Stimulated activated CD8-positive, alpha-beta memory T cell treated with anti-CD3 and anti-CD28 coated beads, Interleukin-7, amount 100 ng/mL, for 24 hours (primary cell): ENCODE measurements at places on chromosomes 6 and 20.

- no peak for DNase-seq
Measured at GRCh38 chr20:12074111-12074655, 156.5 kb downstream of the BTBD3 start.

GRCh38 chr20:7930343-7930742 lies 9.9 kb downstream of the HAO1 start:
- DNase-seq = no peak

DNA sequence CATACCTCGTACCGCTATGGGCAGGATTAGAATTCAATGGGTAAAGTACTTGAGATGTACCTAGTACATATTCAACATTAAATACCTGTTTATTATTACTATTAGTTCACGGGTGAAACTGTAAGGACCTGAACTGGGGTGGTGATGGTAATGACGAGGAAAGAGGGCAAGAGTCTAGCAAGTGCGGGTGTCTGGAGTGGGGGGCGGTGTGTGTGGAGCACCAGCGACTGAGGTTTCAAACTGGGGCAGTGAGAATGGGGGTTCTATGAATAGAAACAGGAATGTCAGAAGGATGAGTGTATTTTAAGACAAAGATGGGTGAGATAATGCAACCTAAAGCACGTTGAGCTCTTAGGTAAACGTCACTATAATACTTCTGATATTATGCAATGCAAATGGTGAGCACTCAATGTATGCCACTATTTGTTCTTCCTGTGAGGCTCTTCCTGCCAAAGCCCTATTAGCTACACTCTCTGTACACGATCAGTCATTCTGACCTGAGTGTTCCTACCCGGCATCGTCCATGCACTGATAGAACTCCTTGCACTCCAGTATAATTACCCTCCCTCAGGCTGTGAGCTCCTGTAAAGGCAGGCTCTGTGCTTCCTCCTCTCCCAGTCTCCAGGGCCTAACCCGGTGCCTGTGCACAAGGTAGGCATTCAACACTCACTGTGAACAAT lies 55.0 kb downstream of the ALDH5A1 start:
- DNase-seq = no peak

DNA sequence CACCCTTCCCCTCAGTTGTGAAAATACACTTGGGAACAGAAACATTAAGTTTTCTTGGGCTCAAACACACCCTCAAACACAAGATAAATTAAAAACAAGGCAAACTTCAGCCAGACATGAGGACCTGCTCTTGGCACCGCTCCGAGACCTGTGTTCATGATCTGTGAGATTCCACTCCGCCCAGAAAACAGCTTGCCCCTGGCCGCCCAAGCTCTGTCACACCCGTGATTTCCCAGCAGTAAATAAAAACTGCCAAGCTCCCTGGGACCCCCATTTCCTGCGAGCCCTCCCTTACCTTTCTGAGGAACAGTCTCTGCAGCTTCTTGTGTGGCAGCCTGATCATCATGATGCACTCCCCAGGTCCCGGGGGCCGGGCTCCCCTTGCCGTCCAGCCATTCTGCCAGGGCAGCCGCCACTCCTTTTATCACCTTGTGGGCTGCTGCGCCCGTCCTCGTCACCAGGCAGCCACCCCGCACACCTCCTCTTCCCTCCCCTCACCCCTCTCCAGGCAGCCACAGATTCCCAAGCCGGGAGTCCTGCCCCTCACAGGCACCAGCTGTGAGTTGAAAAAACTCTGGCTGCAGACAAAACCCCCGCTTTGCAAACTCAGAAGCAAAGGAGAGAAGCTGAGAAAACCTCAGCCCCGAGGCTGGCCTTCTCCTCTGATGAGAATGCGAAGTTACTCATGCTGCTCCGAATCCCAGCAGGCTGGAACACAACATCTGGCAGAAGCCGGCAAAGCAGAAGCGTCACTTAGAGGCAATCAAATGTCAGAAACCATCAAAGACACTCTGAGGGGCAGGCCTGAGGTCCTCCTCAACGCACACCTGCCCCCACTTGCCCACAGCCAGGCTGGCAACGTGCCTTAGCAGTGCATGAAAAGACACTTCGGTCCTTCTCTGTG lies 130.4 kb upstream of the RPS6KA2 start:
- DNase-seq = no peak

DNA sequence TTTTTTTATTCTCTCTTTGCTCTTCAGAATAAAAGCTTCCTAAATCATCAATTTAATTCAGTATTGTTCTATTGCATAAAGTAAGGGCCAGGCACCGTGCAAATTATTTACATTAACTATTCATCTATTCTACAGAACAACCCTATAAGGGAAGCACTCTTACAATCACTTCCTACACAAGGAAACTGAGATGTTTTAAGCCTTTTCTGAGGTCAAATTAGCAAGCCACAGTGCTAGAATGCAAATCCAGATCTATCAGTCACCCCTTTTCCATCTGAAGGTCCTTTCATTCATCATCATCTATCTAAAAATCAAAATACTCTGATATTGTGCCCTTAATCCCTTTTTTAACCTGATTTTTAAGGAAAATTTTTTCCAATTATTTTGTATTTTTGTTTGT lies 31.2 kb downstream of the FRK start:
- DNase-seq = no peak

DNA sequence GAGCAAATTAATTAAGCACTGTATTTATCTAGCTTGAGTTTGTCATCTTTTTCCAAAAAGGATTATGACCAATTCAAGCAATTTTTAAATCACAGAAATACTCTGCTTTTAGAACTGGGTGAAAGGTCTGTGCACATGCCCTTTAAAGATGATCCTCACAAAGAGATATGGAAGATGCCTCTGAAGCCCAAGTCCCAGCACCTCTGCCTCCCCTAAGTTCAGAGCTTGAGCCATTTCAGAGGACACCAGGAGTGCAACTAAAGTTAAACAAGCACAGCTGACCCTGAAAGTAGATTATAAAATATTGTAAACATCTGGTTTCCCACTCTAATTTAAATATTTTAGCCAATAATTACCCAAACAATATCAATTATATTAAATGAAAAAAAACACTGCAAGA lies 139.5 kb upstream of the BEND6 start:
- no peak for DNase-seq

- DNase-seq = no peak
Measured at GRCh38 chr6:25239498-25239897, 39.7 kb upstream of the CARMIL1 start.

DNA sequence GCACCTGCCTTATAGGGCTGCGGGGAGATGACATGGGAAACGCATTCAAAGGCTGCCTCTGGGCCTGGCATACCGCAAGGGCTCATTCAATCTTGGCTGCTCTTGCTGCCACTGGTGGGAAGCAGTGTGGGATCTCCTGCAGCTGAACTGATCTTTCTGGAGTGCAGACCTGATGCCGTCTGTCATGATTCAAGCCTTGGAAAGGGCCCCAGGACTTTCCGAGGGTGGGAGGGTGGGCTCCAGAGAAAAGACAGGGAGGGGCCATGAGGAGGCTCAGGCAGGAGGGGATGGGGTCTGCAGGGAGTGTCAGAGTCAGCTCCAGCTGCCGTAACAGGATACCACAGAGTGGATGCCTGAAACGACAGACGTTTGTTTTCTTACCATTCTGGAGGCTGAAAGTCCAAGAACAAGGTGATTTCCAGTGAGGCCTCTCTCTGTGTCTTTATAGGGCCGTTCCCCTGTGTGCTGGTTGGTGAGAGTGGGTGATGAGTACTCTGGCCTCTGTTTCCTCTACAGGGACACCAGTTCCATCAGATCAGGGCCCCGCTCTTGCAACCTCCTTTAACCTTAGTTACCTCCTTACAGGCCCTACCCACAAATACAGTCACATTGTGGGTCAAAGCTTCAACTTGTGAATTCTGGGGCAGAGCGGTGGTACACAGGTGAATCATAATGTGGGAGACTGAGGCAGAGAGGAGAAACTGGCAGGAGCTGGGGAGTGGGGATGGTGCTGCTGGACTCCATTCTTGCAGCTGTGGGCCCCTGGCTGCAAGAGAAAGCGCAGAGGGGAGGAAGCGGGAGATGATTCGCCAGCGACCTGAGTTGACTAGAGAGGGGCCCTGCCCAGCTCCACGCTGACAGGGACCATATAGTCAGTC lies 148.4 kb downstream of the SYCP2 start:
- DNase-seq = no peak

GRCh38 chr6:15887491-15888461 lies 224.9 kb upstream of the DTNBP1 start:
- DNase-seq = no peak

- no peak for DNase-seq
Measured at GRCh38 chr6:33273924-33274902, 2.3 kb downstream of the RPS18 start.

DNA sequence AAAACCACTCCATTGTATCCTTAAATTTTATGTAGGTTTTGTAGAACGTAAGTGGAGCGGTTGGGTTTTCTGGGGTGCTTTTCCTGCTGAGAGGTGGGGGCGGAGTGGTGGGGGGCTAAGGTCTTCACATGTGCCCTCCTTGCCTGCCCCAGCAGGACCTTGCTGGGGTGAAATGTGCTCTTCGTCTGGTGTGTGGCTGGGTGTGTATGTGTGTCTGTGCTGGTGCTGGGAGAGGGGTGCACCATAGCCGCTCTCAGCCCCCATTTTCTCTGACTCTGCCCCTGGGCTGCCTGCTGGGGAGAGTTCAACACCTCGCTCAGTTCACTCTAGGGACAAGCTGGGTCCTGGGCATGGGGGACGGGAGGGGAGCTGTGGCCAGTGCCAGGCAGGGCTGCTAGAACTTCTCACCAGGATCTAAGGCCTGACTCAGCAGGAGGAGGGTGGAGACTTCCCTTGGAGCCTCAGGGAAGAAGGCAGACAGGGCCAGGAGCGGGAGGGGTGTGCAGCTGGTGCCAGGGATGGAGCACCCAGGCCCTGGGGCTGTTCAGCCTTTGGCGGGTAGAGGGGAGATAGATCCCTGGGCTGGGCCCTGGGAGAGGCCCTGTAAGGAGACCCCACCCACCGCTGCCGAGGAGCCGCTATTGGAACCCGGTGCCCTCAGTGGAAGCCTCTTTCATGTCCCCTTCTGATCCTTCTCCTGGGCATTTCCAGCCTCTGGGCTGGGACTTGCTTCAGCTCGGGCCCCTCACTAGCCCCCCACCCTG lies 4.8 kb downstream of the SOX18 start:
- DNase-seq = no peak

DNA sequence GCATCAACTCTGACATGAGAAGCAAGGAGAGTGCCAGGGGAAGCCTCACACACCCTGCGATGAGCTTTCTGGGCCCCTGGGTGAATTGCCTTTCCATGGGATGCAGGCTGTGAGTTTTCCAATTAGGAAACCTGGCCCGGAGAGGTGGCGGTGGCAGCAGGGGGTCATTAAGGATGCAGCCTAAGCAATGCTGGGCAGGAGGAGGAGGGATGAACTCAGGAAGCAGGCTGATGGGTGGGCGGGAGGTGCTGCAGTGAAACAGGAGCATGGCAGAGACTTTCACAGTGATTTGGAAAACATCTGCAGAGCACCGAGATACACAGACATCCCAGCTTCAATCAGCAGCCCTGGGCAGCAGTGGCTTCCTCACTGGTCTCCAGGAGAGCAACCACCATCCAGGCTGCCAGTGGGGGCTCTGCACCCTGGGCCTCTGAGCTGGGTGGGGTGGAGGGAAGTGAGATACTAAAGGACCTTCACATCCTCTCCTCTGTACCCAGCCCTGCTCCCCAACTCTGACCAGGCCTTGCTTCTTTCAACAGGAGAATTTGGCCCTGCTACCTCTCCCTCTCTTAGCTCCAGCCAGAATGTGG lies 44.9 kb downstream of the LRFN2 start:
- DNase-seq = no peak

GRCh38 chr6:10531942-10532341 lies 10.8 kb downstream of the GCNT2 start:
- DNase-seq = no peak

DNA sequence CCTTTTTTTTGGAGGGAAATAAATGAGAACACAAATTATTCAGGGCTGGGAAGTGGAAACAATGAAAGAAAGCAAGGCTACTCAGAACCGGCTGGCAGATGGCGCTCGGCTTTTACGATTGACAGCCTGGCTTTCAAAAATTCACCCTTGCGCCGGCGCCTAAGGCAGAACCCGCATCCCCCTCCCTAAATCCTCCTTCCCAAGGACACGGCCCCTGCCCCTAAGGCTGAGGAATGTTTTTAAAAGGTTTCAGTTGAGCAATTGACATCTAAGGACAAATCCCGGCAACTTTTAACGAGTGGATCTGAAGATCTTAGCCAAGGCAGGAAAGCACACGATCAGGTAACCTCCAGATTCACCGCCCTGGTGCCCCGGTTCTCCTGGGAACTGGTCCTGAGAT lies 16.3 kb downstream of the GNAS start:
- DNase-seq = no peak

DNA sequence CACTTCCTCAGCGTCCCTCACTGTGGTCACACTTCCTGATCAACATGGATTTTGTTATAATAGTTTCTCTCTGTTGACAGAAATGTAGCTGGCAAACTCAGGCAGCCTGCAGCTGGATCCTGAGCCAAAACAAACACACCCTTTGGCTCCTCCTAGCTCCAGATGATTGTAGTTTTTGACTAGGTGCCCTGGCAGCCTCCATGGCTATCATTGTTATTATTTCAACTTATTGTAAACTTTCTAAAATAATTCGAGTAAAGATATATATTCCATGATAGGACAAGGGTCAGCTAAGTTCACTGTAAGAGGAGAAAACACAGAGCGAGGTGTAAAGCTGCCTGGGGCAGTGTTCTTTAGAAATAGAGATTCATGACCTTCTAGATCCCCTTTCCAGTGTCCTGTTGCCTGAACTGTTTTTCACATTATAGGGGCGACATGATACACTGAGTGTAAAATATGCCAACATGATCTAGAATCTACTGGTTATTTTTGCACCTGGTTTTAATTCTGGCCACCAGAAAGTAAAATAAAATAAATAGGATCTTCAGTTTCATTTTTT lies 98.2 kb upstream of the HDGFL1 start:
- DNase-seq = no peak

DNA sequence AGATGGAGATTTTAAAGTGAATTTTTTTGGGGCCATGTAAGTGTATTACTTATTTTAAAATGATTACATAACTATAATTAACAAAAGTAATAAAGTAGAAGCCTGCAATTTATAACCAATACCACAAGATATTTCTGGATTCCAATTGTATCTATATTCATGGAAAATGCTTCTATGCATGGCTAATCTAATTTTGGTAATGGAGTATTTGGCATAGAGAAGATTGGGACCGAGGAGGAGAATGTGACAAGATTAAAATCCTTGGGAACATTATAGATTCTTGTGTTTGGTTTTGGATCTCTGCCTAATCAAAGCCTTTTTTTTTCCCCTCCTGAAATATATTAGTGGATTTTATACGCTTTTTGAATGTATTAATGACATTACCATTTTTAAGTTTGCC lies 12.9 kb upstream of the TMX4 start:
- DNase-seq = no peak

- DNase-seq = no peak
Measured at GRCh38 chr6:125153391-125154117, at the start of gene TPD52L1. Gene TPD52L1, plus strand, starts transcription at chr6:125153773. Its CDS starts 179 bp downstream, at chr6:125153952.
